ENCODE measurements at places on chromosomes 6 and 20. TPM values are rescaled to one million over a fixed set of nuclear protein-coding genes. Genes with fewer than 3 reads are reported as not detected.

DNA sequence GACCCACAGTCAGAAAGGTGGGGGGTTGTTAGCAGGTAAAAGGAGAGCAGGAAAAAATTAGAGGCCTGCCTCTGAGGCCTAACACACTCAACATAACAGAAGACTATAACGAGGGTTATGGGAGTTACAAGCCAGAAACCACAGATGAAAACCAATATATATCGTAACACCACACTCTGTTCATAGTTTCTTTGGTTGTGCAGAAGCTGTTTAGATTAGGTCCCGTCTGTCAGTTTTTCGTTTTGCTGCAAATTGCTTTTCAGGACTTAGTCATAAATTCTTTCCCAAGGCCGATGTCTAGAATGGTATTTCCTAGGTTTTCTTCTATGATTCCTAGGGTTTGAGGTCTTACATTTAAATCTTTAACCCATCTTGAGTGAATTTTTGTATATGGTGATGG is 3.7 kb upstream of the MAP3K5 start:
- DNase-seq, result no peak

Gene CALHM6
- polyA plus RNA-seq, result 5.7 TPM

GRCh38 chr6:13523826-13524622 is 36.6 kb upstream of the GFOD1 start:
- no peak for DNase-seq

DNA sequence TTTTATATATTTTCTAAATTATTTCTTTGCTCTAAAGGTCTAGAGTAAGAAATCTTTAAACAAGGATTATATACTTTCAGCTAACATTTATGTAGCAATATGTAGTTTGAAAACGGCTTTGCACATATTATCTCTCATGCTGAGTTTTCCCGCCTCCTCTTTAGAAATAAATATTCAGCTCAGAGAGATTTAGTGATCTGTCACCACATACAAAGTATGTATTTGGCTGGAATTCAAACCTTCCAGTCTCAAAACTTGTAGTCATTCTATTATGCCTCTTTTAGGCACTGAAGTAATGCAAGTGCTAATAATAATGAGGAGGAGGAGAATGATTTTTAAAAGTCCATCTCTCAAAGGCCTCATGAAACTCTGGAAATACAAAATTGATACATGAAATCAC is 525.0 kb downstream of the GRIK2 start:
- DNase-seq, result no peak

Gene GPR63
- polyA plus RNA-seq, result 3.4 TPM

DNA sequence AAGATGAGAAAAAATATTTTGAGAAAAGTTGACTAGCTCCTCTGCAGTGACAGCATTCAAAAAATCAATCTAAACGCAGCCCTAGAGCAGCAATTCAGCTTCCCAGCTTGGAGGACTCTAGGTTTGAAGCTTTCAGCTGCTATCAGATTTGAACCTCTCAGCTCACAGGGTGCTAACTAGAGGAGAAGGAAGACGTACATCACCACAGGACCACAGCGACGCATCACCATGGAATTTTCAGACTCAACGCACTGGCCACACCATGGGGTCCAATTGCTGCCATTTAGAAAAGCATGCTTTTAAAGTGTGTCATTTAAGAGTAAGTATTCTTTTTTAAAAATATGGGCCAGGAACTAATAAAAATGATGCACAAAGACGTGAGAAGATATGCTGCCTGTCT is 45.0 kb upstream of the FUCA2 start:
- no peak for DNase-seq

Gene C6orf132
- 5.5 TPM for polyA plus RNA-seq

Gene ZC3H12D
- polyA plus RNA-seq, result 0.62 TPM

- no peak for DNase-seq
Measured at GRCh38 chr6:163605385-163606097, 191.0 kb downstream of the QKI start.

DNA sequence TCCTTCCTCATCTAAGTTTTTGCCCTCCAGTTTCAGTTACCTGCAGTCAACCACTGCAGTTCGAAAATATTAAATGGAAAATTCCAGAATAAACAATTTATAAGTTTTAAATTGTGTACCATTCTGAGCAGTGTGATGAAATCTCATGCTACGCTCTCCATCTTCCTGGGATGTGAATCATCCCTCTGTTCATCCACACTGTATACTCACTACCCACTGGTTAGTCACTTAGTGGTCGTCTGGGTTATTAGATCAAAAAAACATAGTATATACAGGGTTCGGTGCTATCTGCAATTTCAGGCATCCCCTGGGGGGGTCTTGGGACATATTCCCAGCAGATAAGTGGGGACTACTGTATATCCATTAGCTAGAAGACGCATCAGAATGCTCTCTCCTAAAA is 151.9 kb upstream of the SLC22A16 start:
- DNase-seq, result no peak

- DNase-seq, result no peak
Measured at GRCh38 chr20:32894711-32895355, 36.1 kb downstream of the EFCAB8 start.

- no peak for DNase-seq
Measured at GRCh38 chr6:37272834-37273566, 15.1 kb upstream of the TMEM217 start.

Gene RFX6
- polyA plus RNA-seq, result 0.08 TPM

DNA sequence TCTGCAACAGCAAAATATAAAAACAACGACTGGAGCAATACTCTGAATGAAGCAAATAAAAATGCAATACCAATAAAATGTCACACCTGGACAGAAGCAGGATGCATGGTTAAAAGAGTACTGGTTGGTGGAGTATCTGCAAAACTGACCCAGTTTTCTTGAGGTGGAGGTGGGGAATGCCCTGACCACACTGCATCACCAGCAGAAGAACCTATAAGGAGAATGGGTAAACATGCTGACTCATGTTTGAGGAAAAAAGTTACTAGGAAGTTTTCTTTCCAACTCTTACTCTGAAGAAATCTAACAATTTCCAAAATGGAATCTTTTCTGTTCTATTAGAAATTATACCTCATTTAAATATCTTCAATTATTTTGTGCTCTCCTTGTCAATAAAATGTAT is 43.6 kb downstream of the REPS1 start:
- no peak for DNase-seq

Gene HLA-DQA2
- polyA plus RNA-seq, result 0.37 TPM

GRCh38 chr6:106974336-106974998 is at the start of gene CD24:
Gene CD24 (minus strand): TSS chr6:106974729. CDS start chr6:106974646, 83 bp downstream.
- DNase-seq, result no peak

GRCh38 chr6:69664551-69664950 is 132.3 kb downstream of the LMBRD1 start:
- DNase-seq, result no peak

Gene PBOV1
- 0.15 TPM for polyA plus RNA-seq

GRCh38 chr6:93266116-93266817 is 153.1 kb downstream of the EPHA7 start:
- DNase-seq, result no peak

DNA sequence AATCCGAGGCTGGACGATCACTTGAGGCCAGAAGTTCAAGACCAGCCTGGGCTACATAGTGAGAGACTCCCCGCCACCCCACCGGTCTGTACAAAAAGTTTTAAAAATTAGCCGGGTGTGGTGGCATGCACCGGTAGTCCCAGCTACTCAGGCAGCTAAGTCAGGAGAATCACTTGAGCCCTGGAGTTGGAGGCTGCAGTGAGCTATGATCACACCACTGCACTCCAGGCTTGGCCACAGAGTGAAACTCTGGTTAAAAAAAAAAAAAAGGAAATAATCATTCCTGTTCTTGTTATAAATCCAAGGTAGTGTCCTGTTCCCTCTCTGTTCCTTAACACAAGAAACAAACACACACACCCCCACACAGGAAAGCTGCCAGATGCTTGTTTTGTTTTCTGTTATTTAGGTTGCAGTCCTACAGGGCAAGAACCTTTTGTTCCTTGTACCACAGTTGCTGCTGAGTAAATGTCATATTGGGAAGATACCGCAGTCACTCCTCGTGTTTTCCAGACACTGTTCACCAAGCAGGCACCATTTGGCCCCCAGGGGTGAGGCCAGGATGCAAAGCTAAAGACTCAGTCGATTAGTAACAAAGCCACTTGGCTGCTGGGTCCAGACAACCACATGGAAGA is 28.9 kb downstream of the ASIP start:
- DNase-seq, result no peak

Gene RWDD2A
- 6.5 TPM for polyA plus RNA-seq

GRCh38 chr6:104829183-104829958 is 30.3 kb downstream of the HACE1 start:
- DNase-seq, result no peak

Gene NFATC2
- polyA plus RNA-seq, result 1.6 TPM

DNA sequence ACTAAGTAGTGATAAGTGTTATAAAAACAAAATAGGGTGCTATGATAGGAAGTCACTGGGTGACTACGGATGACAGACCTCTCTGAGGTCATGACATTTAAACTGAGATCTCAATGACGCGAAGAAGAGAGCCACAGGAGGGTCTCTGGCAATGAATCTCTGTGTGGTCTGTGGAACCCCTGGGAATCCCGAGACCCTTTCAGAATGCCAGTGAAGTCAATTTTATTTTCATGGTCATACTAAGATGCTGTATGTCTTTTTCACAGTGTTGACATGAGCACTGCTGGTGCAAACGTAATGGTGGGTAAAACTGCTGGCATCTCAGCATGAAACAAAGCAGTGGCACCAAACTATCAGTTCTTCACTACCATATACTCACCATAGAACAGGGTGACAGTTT is 155.0 kb downstream of the GJA10 start:
- DNase-seq, result no peak

- DNase-seq, result no peak
Measured at GRCh38 chr6:144150710-144151657, 667 bp downstream of the STX11 start.

Gene DAAM2
- polyA plus RNA-seq, result 30.6 TPM

DNA sequence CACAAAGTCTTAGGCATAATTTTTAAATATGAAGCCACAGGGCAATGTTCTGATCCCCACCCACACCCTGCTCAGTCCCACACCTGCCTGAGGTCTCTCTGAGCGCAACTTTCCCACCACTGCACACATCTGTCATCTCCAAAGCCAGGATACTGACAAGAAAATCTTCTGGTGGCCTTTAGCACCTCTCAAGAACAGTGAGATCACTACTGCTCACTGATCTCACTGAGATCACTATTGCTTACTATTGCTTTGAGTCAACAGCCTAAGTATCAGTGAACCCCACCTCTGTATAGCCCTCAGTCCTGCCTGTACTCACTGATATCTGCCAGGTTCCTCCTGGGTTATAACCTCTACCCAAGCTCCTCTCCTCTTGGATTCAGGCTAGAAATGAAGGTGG is 6.4 kb downstream of the TNFRSF21 start:
- no peak for DNase-seq

DNA sequence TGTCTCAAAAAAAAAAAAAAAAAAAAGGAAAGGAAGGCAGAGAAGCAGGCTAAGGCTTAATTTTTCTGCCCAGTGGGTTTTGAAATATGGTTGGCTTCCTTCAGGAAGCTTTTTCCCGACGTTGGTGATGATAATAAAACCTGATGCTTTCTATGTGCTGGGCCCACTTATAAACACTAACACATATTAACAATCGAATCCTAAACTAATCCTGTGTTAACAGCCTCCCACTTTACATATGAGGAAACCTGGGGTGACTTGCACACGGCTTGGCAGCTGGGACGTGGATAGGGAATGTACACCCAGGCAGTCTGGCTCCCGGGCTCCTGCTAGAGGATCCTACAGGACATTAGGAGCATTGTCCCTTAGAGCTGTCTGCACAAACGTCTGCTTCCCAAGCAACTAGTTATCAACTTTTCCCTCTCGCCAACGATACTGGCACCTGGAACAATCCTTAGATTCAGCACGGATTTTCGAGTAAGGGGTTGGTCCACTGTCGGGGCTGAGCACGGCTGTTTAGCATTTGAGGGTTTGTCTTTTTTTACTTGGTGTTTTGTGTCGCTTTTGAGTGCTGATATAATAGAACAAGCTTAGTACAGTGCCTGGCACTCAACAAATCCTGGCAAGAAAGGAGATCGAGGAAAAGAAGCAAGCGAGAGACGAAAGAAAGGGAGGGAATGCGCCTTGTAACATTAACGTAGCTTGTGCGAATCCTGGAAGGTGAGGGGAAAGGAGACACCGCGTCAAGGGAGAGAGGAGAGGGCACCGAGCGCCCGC is 622 bp upstream of the KIZ start:
- no peak for DNase-seq

- DNase-seq, result peak; percentile 6
Measured at GRCh38 chr20:11585752-11586352, 331.8 kb upstream of the BTBD3 start.

Gene GGTLC1
- polyA plus RNA-seq, result 0.14 TPM

Gene MAPK13
- polyA plus RNA-seq, result 27.0 TPM

Gene AIF1
- polyA plus RNA-seq, result 78.2 TPM

Gene CLPSL1
- polyA plus RNA-seq, result 1.3 TPM

Measured in renal cortex interstitium (tissue), 15 donors.